ENCODE measurements at places on chromosomes 5 and 9.

- no peak for DNase-seq
These were observed at the start of gene PHF24 for GRCh38 chr9:34957492-34958410. PHF24 (plus strand) TSS chr9:34958285; CDS start chr9:34971299, 13,014 bp downstream.

DNA sequence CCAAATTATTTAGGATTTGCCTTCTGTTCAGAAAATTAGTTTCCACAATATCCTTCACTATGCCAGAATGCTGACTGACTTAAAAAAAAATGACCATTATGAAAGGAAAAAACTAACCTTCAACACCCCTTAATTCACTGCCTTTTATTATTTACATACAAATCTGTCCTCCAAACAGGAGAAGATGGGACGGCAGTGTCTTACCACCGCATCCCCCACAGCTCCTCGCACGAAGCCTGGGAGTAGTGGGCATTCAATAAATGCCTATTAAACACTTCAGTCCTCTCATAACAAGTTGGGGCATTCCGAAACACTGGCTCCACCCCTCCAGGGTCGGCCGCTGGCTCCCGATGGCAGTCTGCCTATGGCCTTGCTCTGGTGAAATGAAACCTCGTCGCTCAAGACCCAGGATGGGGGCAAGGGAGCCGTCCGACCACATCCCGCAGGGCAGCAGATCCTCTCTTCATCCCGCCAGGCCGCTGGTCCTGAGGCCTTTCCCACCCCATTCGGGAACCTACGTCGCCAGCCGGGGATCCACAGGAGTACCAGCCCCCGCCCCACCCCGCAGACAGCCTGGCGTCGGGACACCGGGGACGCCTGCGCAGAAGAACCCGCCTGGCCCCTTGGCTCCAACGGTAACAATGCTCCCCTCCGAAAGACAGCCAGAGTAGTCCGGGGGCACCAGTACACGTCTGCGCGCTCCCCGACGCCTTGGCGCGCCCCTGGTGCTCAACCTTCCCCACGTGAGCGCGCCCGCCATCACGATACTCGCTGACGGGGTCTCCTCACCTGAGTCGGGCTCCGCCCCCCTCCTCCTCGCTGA is 613 bp downstream of the ZBTB5 start:
- peak; percentile 30 for DNase-seq

- no peak for DNase-seq
These were observed 954 bp downstream of the TBCA start for GRCh38 chr5:77774981-77775789.

- DNase-seq: no peak
These were observed 102.2 kb upstream of the MOCS2 start for GRCh38 chr5:53211799-53212198.

DNA sequence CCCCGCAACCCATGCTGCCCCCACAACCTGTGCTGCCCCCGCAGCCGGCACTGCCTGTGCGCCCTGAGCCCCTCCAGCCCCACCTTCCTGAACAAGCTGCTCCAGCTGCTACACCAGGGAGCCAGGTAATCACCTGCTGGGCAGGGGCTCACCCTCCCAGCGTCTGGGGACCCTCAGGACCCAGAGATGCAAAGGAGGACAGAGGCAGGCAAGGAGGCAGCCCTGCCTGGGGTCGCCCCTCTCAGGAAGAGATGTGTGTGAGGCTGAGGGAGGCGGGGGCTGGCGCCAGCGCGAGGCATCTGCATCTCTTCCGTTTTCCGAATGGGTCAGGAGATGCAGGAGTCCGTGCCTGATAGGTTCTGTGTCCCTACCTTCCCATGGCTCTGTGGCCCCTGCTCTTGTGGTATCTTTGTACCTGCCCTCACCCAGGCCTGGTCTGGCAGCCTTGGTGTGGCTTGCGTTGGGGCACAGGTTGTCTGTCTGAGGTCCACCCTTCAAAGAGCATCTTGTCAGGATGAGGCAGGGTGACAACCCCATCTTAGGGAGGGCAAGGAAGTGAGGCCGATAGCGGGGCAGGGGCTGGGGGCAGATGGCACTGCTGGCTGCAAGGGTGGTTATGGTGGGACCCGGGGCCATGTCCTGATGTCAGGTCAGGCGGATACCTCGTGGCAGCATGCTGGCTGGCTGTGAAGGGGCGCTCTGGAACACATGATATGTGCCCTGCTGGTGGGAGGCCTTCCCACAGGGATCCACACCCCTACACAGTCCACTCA is 75.7 kb downstream of the WNK2 start:
- DNase-seq: no peak

DNA sequence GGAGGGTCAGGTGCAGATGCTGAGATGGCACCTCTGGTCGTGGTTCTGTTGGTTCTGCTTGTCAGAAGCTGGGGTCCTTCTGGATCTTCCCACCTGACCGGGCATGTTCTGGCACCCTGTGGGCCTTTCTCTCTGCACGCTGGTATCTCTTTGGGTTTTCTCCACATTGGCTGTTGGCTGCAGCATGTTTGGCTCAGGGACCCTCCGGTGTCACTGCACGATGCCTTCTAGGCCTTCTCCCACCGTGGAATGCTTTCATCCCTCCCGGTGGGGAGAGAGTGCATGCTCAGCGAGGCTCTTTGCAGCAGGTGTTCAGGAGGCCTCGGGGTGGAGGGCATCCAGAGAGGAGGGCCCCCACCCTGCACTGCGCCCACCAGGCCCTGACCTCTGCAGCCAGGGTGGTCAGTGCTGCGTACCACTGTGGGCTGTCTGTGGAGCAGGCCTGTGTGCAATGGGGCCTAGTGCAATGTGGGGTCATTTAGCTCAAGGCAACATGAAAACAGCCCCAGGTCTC is 119.4 kb downstream of the WNK2 start:
- no peak for DNase-seq

GRCh38 chr5:82050955-82051354 is 79.1 kb downstream of the ATG10 start:
- DNase-seq: no peak

DNA sequence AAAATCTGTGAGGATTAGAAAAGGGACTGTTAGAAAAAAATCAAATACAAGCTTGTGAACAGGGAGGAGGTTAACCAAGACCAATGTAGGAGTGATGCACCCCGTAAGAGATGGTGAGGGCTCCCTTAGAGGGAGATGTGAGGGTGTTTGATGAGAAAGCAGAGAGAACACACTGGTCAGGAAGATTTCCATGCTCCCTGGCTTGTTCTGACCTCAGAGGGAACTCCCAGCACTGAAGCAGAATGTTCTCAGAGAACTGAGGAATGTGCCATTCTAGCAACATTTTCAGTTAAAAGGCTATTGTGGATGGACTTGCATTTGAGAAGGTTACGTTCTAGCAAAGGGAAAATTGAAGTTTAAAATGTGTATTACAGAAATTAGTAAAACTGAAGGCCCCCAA is 110.6 kb downstream of the HTR4 start:
- no peak for DNase-seq

DNA sequence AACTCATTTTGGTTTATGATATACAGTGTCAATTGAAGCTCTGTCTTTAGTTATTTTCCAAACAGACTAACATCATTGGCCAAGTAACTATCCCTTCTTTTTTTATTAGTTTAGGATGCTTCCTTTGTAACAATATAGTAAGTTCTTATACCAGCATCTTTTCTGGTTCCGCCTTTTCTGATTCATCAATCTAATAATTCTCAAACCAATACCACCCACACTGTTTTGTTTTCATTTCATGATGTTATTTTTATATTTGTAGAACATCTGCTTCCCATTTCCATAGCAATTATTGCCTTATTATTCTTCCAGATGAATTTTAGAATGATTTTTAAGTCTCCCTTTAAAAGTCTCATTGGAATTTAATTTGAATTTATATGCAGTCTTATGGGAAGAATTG is 218.1 kb downstream of the RFK start:
- no peak for DNase-seq

GRCh38 chr5:89536020-89536419 is 653.0 kb upstream of the MEF2C start:
- DNase-seq: no peak

DNA sequence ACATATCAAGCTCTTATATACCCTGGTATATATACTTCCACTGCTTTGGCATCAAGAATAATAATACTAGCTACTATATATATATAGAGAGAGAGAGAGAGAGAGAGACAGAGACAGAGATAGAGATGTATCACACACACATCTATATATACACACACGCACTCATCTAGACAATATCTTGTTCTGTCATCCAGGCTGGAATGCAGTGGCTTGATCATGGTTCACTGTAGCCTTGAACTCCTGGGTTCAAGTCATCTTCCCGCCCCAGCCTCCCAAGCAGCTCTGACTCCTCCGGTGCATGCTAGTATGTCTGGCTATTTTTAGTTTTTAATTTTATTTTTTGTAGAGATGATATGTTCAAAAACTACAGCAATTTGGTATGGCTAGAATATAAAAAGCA is 22.5 kb downstream of the ANKHD1 start:
- DNase-seq: no peak

- DNase-seq: no peak
These were observed 2.2 kb upstream of the OR2S2 start for GRCh38 chr9:35960039-35960655.

- peak; percentile 49 for DNase-seq
These were observed 70.2 kb downstream of the SEMA4D start for GRCh38 chr9:89427621-89428221.

DNA sequence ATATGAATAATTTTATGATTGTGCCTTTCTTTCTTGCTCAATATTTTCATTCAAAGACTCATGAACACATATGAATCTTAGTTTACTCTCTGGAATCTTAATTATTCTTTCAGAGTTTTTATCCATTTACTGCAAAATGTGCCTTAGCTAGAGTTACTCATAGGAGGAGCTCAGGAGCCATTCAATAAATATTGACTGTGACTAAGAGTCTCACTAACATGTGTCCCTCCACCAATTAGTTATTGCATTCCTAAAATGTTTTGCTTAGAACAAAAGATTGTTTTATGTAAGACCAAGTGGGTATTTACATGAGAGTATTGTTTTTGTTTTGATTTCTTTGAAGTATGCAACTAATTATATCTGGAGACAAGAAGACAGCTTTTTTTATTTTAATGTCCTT is 218.4 kb upstream of the MAST4 start:
- DNase-seq: no peak

DNA sequence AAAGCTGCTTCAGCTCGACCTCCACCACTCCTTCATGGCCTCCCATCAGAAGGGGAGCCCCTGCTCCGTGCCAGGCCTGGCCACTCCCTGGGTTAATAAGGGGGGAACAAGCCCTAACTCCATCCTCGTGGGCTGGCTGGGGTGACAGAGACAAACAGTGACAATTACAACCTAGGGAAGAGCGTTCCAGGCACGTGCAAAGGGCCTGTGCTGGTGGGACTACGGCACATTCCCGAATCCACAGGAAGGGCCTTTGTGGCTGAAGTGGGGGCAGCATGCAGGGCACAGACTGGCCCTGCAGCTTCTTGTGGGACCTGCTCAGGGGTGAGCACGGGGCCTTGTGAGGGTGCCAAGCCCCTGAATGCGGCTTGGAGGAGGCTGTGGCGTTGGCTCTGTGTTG is 157.4 kb downstream of the C9orf50 start:
- DNase-seq: no peak

DNA sequence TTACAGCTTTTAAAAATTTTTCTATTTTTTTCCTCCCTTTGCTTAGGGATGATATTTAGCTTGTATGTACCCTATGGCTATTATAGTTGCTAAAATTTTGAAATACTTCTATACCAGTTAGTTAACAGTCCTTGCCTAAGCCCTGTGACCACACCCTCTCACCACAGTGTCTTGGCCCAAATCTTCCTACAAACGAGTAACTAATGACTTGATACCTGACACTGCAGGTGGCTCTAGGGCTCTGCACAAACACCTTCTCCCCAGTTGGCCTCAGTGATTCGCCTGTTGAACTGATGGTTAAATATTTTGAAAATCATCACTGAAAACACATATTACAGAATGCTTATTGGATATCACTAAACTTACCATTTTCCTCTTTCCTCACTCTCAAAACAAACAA is 449.6 kb upstream of the CHD1 start:
- DNase-seq: no peak

GRCh38 chr5:119897537-119898370 is 268.4 kb downstream of the FAM170A start:
- DNase-seq: no peak

DNA sequence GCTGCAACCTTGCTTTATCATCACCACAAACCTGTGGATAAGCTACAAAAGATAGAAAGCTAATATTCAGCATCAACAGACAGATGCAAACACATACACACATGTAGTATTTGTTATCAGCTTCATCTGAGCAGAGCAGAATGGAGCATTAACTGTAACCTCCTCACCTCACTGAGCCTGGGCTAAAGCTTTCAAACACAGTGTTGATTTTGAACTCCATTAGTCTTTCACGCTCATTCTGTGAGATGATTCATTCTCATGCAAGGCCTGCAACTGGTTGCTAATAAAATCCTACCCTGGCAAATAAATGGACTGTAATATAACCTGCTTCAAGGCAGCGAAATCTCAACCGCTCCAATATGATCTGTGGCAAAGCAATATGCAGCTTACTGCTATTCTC is 1360.6 kb upstream of the ACO1 start:
- DNase-seq: no peak

DNA sequence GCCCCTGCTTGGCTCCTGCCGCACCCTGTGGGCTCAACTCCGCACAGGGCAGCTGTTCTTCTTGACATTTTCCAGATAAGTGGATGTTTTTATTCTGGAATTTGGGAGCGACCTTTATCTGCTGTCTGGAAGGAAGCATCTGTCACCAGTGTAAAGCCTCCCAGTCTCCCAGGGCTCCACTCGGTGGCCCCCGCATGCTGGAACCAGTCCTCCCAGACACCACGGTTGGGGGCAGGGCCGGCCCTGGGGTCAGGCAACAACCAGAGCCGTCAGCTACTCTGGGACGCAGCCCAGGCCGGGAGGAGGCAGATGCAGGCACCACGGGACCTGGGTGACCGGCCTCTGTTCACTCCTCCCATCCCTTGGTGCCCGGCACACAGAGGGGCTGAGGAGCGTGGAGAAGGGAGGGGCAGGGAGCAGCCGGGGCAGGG is 92.8 kb upstream of the ADAMTS2 start:
- DNase-seq: no peak

DNA sequence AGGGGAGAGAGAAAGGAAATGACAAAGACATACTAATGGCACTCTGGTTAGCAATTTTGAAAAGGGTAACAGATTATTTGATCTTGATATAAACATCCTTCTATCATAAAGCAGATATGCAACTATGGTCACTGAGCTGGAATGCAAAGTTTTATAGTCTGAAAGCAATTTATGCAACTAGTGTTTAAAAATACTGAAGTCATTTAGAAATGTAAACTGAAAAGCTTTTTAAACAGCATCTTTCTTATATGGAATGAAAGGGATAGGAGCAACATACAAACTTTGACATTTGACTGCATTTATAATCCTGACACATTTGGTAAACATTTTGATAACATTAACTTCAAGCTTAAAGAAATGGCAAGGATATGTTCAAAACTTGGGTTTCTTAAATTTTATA is 28.7 kb upstream of the ADAMTS19 start:
- no peak for DNase-seq

GRCh38 chr9:30935730-30936129 is 1448.7 kb upstream of the ACO1 start:
- no peak for DNase-seq

- DNase-seq: no peak
These were observed 49.8 kb upstream of the PHYKPL start for GRCh38 chr5:178282391-178282790.

GRCh38 chr9:17236147-17236546 is 101.3 kb downstream of the CNTLN start:
- no peak for DNase-seq
